ENCODE measurements at places on chromosomes 7 and 10. TPM values are rescaled to one million over a fixed set of nuclear protein-coding genes. Genes with fewer than 3 reads are reported as not detected.
A peak's percentile ranks its signal among the peaks of the same experiment; 100 is the strongest.

- peak overlapping the region; percentile 7 for H3K4me3 ChIP-seq
- no peaks in the 10 kb centered on the region for H3K36me3 ChIP-seq
- DNase-seq, result no peak
- no peaks in the 10 kb centered on the region for H3K27me3 ChIP-seq
- H3K4me1 ChIP-seq, result no peaks in the 10 kb centered on the region
These were observed 45.0 kb upstream of the ZNF716 start for GRCh38 chr7:57404967-57405421.

CYP2W1 gene
- total RNA-seq, result not detected

UBTD1 gene
- total RNA-seq, result 40.6 TPM

DNA sequence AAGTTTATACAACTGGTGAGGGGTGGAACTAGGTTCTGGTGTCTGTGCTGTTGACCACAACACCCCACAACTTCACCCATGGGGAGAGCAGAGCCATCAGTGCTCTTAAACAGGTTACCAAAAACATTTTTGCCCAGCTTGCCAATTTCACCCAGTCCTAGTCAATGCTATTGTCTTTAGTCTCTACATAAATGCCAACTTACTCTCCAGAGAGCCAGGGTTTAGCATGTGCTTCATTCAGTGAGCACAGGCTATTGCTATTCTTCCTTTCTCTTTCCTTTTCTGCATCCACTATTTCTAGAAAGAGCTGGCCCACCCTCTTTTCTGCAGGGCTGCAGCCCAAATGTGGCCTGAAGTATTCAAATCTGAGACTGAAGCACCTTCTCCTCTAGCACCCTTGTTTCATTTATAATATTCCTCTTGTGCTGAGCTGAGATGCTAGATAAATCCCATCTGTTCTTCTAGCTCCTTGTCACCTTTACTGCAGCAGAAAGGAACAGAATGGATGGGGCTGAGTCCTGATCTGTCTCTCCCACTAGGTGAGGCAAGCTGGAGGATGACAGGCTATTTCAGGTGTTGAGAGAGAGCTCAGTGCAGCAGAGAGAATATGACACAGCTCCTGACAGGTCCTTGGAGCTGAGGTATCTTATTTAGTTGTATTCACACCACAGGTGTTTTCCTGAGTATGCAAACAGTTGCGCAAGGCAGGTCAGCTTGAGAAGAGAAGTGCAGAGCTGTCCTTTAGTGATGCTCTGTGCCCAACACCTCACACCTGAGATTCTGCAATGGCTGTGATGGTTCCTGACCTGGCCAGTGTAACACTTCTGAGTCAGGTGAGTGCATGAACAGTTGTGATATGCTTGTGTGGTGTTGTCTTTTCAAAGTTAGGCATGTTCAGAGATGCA, 819.2 kb downstream of the CCSER2 start:
- H3K36me3 ChIP-seq, result no peaks in the 10 kb centered on the region
- H3K27ac ChIP-seq, result no peak overlapping the region
- peak; percentile 53 for DNase-seq
- H3K4me3 ChIP-seq, result no peak overlapping the region
- no peaks in the 10 kb centered on the region for H3K4me1 ChIP-seq
- H3K27me3 ChIP-seq, result no peaks in the 10 kb centered on the region

GRM3 gene
- not detected for total RNA-seq

- no peaks in the 10 kb centered on the region for H3K27me3 ChIP-seq
- H3K4me1 ChIP-seq, result no peaks in the 10 kb centered on the region
- no peak for DNase-seq
These were observed 35.6 kb downstream of the PRPS1L1 start for GRCh38 chr7:17991866-17992648.

GRCh38 chr7:42494199-42494710, 257.2 kb upstream of the GLI3 start:
- H3K4me1 ChIP-seq, result peaks cover 19% of the 10 kb centered on the region
- no peaks in the 10 kb centered on the region for H3K36me3 ChIP-seq
- no peak for DNase-seq

SCIN gene
- total RNA-seq, result 10.5 TPM

GJD4 gene
- not detected for total RNA-seq

GRCh38 chr10:127600479-127600878, 51.4 kb downstream of the NPS start:
- H3K36me3 ChIP-seq, result no peaks in the 10 kb centered on the region
- no peak overlapping the region for H3K4me3 ChIP-seq
- H3K4me1 ChIP-seq, result no peaks in the 10 kb centered on the region
- no peak overlapping the region for H3K27ac ChIP-seq
- H3K27me3 ChIP-seq, result no peaks in the 10 kb centered on the region
- no peak for DNase-seq

GRCh38 chr7:108413782-108414492, 42.3 kb downstream of the NRCAM start:
- no peaks in the 10 kb centered on the region for H3K27me3 ChIP-seq
- H3K4me3 ChIP-seq, result no peak overlapping the region
- no peak for DNase-seq
- no peaks in the 10 kb centered on the region for H3K36me3 ChIP-seq
- no peaks in the 10 kb centered on the region for H3K4me1 ChIP-seq

Measured in upper lobe of left lung (tissue), 6 donors.